ENCODE measurements at places on chromosomes 1 and 21. TPM values are rescaled to one million over a fixed set of nuclear protein-coding genes. Genes with fewer than 3 reads are reported as not detected.
A peak's percentile ranks its signal among the peaks of the same experiment; 100 is the strongest.

ANKRD65 gene
- not detected for total RNA-seq

SGIP1 gene
- total RNA-seq = 1.1 TPM

SPRR3 gene
- not detected for total RNA-seq

ACOT11 gene
- 1.5 TPM for total RNA-seq

MCOLN3 gene
- 1.4 TPM for total RNA-seq

DNA sequence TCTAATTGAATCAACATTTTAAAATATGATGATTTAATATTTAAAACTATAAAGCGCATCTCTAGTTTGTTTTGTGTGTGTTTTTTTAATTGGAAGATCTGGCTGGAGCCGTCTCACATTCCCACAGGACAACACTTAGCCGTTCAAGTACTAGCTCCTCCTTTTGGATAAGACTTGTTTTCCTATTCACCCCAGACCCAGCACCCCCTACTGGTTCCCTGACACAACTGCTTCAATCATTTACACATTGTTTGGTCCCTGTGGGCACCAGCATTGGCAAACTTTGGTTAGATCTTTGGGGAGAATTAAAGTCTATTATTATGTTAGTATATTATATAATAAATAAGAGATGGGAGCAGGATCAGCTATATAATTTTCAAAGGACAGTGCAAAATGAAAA, 34.5 kb downstream of the TYW3 start:
- DNase-seq = peak; percentile 60

GRCh38 chr1:32321712-32322291, 14.2 kb downstream of the MARCKSL1 start:
- DNase-seq = no peak

- DNase-seq = no peak
These were observed 28.4 kb downstream of the DISP3 start for GRCh38 chr1:11507309-11507708.

DNA sequence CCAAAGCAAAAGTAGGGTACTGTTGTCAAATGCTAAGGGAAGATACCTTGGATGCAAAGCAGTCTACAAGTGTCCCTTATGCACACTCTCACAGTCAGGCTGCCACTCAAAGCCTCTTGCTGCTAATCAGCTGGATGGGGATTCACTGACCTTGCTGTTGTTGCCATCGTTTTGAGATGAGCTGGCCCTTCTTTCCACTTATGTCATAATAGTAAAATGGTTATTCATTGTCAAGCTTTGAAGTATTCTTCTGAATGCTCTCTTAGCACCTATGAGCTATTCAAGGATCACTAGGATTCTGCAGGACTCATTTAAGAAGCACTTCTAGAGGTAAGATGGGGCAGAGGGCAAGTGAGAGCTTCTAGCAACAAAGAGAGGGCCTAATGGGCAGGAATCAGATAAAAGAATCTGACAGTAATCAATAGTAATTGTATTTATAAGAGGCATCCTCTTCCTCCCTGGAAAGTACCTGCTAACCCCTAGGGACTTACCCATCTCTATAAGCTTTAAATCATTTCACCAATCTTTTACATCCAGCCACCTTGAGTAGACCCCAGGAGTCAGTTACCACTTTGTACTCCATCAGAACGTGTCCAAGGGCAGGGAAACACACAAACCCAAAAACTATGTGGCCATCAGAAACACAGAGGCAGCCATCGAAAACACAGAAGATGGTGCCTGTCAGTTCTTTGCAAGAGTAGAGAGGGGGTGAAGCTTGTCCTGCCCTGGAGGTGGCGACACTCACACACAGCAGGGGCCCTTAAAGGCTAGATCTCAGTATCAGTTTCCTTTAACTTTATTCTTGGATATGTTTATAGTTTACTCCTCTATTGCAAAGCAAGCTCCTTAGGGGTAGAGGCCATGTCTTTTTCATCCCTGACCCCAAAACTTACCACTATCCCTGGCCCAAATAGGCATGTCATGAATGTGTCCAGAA, 103.7 kb upstream of the NFIA start:
- DNase-seq = peak; percentile 66

GRCh38 chr1:207007352-207008033, 25.1 kb downstream of the C1orf116 start:
- peak; percentile 87 for DNase-seq

- DNase-seq = no peak
These were observed 40.8 kb upstream of the C1orf174 start for GRCh38 chr1:3940754-3941345.

DNA sequence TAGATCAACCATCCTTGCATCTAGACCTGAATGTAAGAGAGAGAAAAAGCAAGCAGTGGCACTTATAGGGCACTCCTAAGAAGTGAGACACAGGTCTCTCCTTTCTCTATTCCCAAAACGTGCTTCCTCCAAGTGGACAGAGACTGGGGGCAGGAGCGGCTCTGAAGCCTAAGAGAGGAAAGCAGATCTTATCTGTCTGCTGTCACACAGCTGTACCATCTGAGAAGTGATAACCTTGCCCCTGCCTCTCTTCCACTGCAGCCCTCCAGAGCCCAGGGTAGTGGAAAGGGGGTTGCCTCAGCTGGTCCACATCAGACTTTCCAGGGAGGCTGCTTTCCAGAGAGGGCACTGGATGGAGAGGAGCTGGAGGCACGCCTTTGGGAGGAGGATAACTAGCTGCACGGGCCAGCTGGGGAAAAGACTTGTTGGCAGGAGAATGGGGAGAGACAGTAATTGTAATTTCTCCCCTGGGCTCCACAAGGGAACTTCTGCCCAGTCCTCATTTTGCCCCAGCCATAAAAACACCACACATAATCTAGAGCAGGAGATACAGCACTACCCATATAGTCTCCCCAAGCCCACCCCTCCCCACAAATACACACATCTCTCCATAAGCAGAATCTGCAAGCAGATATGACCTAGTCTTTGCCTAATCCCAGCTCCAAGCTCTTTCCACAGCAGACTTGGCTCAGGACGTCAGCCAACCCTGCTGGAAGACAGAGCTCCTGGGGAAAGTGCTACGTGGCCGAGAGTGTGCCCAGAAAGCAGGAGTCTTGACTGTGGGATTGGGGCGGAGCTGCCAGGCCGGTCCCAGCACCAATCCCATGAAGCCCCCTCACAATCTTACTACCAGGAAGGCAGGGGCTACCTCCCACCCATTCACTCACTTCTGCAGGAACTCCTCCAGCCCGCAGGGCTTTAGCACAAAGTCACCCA, 31.2 kb downstream of the PIK3C2B start:
- no peak for DNase-seq

DNA sequence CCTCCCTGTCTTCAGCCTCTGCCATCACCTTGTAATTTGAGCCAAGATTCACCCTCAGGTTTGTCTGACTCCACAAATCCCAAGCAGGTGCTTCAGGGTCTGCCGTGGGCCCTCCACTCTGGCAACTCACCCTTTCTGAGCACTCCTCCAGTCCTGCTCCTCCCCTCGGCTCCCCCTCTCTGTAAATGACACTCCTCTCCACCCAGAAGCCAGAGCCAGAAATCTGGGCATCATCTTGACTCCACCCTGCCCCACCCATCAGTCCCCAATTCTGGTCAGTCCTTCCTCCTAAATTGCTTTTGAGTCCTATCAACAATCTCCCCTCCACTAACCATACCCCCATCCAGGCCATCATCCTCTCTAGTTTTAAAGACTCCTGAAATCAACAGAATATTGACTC, 40.5 kb downstream of the RCSD1 start:
- no peak for DNase-seq

DNA sequence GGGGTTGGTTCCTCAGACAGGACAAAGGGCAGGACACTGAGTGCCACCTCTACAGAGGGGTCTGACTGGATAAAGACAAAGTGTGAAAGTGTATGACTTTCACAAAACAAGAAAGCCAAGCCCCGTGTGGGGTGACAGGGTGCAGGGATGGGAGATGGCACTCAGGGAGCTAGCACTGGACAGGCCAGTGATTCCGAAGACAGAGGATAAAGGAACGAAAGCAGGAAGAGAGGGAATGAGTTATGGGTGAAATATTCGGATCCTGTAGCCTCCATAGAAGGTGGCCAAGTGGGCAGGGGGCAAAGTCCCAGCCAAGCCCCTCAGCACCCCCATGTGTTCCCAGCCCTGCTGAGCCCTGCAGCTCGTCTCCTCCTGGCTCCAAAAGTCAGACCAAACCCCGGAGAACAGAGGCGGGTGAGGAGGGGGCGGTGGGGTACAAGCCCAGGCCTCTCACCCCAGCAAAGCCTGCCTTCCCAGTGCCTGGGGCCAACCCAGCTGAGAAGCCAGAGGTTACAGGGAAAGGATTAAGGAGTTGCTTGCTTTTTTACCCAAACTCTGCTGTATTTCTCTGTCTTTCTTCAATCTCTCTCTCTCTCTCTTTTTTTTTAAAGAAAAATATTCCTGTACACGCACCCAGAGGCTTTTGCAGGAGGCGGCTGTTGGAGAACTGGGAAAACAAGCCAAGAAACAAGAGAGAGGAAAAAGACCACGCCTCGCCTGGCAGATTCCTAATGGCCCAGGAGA, 14.0 kb upstream of the WASF2 start:
- DNase-seq = no peak

GRCh38 chr1:202237052-202237451, 43.5 kb downstream of the LGR6 start:
- DNase-seq = peak; percentile 64

GRCh38 chr1:93042187-93043056, 36.7 kb upstream of the MTF2 start:
- DNase-seq = no peak

DNA sequence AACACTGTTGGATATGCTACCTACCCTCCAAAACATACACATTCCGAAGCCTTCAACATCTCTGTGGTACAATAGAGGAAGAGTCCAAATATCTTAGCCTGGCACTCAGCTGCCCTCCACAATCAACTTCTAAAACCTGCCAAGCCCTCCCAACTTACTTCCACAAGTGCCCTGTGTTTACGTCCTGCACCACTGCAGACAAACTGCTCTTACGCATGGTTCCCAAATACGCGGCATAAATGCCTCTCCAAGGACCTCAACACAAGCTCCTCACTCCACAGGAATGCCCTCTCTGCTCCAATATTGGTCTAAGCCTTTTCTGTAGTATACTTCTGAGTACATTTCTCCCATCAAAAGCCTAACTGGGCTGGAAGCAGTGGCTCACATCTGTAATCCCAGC, 6.8 kb downstream of the AK2 start:
- no peak for DNase-seq

DNA sequence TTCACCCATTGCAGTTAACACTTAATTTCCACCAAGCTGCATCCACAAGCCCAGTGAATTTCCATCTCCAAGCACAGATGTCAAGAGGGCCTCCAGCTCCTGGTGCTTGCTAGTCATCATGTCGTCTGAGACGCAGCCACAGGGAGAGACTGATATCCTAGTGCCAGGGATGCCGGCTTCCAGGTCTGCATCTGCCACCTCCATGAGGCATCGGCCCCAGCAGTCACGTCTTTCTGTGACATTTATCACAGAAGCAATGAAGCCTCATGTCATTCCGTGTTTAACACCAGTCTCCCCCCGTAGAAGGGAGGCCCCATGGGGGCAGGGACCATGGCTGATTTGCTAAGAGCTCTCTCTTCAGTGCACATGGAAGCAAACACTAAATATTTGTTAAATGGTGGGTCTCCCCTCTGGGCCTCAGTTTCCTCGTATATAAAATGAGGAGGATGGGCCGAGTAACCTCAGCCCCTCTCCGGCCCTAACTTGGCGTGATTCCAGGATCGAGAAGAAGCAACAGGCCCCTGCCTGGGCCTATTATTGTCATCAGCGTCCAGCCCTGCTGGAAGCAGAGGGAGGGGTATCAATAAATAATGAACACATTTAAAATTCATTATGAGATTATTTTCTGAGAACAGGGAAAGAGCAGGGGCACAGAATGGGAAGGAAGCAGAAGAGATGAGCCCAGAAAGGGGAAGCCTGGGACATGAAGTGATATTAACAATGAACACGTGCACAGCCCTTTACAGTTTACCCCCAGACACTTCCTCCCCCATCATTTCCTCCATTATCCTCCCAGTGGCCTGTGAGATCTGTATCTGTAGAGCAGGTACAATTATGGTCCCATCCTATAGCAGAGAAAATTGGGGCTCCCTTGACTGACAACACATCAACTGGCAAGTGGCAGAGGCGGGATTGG, 837 bp upstream of the C1QB start:
- no peak for DNase-seq

GRCh38 chr1:232501854-232502253, 128.1 kb downstream of the SIPA1L2 start:
- DNase-seq = no peak

DNA sequence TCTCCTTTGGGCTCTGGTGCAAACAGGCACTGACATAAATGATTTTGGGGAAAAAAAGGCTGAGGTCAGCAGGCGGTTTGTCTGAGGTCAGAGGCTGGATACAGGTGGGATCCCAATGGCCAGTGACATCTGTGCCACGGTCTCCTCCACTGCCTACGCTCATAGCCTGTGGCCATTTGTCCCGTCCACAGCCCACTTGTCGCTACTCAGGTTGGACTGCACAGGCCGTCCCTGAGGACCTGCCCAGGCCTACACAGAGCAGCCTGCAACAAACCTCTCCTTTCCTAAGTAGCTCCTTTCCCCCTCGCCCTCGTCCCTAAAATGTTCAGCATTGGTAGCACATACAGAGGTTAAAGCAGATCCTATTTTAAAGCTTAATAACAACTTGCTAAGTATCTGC, 150.7 kb downstream of the ZBTB18 start:
- DNase-seq = no peak

- DNase-seq = no peak
These were observed 4.1 kb downstream of the CEP104 start for GRCh38 chr1:3852711-3853485.

- peak; percentile 60 for DNase-seq
These were observed 26.5 kb upstream of the PLXNA2 start for GRCh38 chr1:208270651-208271141.

DNA sequence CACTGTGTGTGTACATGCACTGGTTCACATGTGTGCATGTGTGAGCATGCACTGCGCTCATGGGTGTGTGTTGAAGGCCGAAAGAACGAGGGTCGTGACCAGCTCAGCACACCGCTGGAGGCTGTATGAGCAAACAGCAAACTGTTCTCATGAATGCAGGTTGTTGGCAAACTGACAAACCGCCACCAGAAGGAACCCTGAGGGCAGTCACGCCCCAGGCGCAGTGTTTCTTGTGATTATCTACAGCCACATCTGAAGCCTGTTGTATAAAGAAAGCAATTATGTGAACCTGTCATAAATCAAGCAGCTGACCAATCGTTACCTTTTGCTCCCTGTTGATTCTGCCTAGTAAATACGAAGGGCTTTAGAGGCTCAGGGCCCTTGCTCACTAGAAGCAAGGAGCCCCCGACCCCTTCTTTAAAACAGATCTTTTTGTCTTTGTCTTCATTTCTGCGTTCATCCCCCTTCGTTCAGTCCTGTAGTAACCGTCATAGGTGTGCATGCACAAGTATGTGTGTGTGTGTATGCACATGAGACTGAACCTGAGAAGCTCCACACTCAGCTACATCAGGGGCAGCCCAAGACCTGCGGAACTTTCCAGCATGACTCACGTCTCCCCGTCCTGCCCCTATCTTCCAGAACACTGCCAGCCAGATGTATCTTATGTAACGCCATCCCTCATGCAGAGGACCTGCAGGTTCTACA, 16.8 kb upstream of the RIPK4 start:
- DNase-seq = peak; percentile 91
